Activated CD4-positive, alpha-beta T cell treated with anti-CD3 and anti-CD28 coated beads, Interleukin-2, amount 10 ng/mL, durations not matched to agents 24 days and 14 days (primary cell): ENCODE measurements at places on chromosomes 2 and 18.
A peak's percentile ranks its signal among the peaks of the same experiment; 100 is the strongest.

GRCh38 chr2:215685238-215685990 is 249.5 kb upstream of the FN1 start:
- DNase-seq: no peak

DNA sequence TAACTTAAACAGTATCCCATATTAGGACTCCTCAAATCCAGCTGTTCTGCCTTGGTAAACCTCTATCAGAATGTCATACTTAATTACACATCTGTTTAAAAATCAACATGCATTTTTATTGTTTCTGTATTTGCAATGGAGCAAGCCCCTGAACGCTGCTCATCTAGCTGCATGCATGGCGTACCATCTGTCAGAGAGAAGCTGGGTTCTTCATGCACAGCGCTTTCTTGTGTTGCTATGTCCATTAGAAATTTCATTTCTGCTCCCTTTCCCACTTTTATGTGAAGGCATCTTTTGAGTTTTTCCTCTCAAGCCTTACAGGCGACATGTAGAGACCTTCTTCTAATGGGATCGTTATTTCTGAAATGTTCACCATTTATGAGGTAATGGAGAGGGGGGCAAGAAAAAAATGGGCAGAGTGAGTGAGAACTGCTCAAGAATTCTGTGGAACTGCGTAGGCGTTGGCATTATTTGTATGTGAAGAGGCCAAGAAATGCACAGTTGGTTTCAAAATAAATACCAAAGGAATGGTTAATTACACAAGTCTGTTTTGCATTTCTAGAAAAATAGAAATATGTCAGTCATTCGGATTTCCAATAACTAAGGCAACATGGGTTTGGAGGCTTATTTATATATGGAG is 31.6 kb downstream of the INSIG2 start:
- DNase-seq: no peak

GRCh38 chr2:86280191-86280667 is 57.2 kb downstream of the REEP1 start:
- no peak for DNase-seq

DNA sequence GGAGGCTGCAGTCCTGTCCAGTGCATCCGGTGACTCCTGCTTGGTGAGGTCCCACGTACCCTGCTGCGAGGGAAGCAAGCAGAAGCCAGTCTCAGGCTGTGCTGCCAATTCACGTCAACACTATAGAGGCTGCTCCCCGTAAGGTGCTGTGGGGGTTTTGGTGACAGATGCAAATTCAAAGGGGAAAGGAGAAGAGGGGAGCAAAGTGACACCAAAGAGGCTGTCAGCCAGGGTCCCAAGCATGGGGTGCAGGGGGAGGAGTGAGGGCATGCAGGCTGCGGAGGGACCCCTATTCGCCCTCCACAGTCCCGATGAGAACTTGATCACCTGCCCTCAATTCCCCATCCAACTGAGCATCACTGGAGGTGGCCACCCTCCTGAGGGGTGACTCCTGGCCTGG is 179.4 kb upstream of the HS6ST1 start:
- no peak for DNase-seq

DNA sequence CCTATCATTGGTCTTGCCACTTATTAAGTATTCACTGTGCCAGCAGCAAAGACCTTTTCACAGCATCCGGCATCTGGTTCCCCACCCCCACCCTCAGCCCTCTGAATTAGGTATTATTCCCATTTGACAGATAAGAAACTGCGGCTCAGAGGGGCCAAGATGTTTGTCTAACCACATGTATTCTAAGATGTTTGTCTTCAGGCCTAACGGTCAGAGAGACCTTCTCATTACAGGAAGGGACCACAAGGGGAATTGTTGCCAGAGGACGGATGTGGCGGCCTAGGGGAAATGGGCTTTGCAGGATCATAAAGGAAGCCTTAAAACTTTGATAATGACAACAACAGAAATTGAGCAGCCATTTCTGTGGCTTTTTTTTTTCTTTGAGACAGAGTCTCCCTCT is 16.6 kb downstream of the NPPC start:
- DNase-seq: no peak

DNA sequence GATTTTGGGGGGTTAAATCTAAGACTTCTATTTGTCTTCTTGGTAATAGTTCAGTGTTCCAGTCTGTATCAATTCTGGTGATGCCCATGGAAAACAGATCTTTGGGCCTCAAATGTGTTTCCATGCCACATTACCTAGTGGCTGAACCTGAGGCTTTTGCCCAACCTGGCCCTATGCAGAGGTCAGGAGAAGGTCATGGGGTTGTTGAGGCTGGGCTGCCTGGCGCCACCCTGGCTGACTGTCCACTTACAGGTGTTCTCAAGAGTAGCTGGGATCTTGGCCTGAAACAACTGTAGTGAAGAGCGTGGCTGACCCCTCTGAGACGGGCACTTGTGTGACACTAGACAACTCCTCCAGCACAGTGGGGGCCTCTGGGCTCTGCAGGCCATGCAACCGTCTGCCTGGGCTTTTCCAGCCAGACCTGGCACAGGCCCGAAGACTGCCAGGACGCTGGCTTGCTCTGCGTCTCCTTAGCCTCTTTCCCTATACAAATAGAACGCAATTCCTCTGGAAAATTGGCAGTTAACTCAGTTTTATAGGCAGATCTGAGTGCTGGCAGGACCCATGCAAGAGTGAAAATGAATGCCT is 127.8 kb downstream of the TRIM43 start:
- DNase-seq: no peak

- DNase-seq: no peak
These were observed 182.1 kb upstream of the SIX2 start for GRCh38 chr2:45191146-45191863.

- no peak for DNase-seq
These were observed 1.5 kb downstream of the ATP6V1B1 start for GRCh38 chr2:70936979-70937811.

- DNase-seq: peak; percentile 70
These were observed 7.2 kb upstream of the PROC start for GRCh38 chr2:127410871-127411652.

DNA sequence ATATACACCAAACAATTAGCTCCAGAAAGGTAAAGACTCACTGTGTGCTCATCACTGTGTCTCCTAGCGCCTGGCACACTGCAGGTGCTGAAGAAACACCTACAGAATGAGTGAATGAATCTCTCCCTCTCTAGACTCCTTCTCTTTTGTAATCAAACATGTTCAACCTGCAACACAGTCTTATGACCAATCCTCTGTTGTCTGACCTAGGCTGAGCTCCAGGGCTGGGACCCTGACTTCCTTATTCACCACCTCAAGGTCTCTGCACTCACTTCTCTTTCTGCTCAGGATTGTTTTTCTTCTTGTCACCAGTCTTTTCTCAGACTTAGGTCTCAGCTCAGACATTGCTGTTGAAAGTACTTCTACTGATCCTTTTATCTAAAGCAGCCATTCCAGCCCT is 9.8 kb downstream of the CKAP2L start:
- DNase-seq: no peak

- peak; percentile 71 for DNase-seq
These were observed 112.4 kb downstream of the CYRIA start for GRCh38 chr2:16553226-16553625.
